Stimulated activated CD8-positive, alpha-beta memory T cell treated with anti-CD3 and anti-CD28 coated beads, Interleukin-15, amount 100 ng/mL, for 48 hours (primary cell): ENCODE measurements at places on chromosomes 3 and 15.

- DNase-seq, result no peak
These were observed 275.2 kb upstream of the KCNMB2 start for GRCh38 chr3:178260887-178261565.

- DNase-seq, result no peak
These were observed 33.0 kb downstream of the PAQR9 start for GRCh38 chr3:142930463-142930862.

GRCh38 chr15:35606450-35606779, 60.5 kb upstream of the DPH6 start:
- no peak for DNase-seq

- no peak for DNase-seq
These were observed 129.8 kb upstream of the MEF2A start for GRCh38 chr15:99435877-99436541.

DNA sequence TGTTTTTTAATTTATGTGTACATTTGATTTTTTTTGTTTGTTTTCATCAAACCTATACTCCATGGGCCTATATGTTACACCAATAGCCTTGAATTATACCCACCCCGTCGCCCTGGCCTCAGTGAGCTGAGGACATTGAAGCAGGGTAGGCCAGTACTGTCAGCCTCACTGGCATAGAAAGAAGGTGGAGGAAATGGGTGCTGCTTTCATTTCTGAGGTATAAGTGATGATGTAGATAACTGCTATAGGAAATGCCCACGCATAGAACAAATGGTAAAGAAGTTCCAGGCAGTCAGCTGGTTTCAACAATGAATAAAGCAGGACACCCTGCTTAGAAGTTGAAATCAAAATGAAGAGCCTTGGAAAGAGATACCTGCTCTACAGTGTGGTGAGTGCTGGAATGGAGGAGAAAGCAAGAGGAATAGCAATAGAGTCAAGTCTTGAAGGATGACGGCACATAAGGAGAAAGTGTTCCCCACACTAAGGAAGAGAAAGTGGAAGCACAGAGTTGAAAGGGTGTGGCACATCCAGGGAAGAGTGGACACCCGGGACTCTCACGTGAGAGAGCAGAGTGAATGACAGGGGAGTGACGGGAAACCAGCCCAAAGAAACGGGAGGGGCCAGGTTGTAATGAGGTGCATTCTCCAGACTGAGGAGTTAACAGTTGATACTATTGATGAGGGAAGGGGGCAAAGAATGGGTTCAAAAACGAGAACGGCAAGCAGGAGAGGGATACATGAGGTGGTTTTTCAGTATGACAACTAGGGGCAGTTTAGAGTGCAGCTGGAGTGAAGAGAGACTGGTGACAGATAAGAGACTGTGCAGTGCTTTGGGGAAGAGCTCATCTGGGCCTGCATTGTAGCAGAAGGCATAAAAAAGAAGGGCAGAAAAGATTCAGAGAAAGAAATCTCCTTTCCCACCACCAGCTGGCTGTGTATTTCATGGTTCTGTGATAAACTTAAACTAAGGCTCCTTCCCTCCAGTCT, 70.5 kb downstream of the KLHL25 start:
- DNase-seq, result no peak

DNA sequence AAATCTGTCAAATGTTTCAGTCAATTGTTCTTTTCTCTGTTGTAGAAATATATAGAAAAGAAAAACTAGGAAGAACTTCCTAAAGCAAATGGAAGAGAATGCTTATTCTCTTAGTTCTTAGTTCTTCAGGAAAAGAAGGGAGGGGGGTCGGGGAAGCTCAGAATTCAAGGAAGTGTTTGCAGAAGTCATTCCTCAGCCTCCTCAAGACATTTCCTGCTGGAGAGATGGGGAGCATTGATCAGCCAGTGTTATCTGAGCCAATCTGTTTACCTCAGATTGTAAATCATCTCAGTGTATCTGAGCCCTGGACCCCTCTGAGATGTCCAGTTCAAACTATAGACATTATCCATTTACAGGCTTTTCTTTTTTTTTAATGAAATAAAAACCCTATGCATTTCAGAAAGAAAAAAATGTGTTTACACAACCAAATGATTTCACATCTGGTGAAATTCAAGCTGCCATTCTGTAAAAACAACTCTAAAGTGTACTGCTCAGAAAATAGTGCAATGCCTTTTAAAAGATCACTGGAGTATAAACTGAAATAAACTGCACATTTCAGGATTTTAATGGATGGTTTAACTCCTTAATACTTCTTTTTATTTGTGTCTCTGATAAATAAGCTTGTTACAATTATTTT, 460.7 kb downstream of the ROBO1 start:
- DNase-seq, result no peak

DNA sequence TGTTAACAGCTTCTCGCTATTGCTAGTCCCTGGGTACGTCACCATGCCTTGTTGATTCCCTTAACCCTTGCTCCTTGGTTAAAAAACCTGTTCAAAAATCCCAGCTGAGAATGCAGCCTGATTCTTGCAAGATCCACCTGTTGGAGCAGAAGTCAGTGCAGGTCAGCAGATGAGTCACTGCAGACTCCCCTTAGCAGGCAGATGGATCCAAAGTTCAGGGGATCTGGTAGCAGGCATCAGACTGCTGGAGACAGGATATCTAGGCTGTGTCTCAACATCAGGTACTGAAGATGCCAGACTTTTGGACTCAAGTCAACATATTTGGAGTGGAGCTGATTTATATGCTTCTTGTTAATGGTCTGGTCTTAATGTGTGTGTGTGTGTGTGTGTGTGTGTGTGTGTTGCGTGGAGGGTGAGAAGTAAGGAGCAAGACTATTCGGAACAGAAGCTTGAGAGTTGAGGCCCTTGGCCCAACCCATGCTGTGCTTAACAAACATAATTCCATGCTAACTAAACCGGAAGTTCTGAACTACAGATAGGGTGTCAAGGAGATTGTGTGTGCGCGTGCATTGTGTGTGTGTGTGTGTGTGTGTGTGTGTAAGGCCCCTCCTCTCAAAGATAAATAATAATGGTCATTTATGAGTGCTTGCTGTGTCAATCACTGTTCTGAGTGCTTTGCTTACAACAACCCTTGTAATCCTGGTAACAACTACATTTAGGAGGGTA, 1.0 kb upstream of the C3orf52 start:
- DNase-seq, result no peak
